GM03348 (cell line): ENCODE measurements at places on chromosomes 7 and 10.

GRCh38 chr7:69515495-69516212 is 82.6 kb upstream of the AUTS2 start:
- DNase-seq: no peak

DNA sequence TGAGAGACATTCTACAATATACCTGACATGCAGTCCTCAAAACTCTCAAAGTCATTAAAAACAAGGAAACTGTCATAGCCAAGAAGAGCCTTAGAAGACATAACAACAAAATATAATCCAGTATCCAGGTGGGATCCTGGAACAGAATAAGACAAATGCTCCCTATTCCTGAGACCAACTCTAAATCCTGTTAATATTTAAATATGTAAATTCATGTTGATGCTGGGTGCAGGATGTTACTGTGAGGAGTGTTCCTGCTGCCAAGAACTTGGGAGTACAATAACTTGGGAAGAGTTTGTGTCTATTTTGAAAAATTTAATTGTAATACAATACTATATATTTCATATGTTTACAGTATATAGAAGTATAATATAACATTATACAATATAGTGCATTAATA is 61.0 kb downstream of the FAS start:
- no peak for DNase-seq

DNA sequence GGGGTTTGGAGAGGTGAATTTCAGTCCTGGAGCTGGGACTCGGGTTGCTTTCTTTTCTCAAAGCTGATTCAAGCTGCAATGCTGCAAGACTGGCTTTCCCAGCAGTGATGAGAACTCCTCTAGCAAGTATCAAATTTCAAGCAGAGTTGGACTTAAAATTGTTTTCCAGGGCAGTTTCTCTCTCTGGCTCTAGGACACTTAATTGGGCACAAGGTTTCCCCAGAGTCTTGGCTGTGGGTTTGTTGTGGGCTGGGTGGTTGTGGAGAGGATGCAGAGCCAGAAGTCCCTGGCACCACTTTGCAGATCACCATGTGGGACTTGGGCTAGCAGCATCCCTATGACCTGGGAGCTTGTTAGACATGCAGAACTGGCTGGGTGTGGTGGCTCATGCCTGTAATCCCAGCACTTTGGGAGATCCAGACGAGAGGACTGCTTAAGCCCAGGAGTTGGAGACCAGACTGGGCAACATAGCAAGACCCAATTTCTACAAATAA is 16.8 kb downstream of the AKR1B15 start:
- peak; percentile 17 for DNase-seq

- no peak for DNase-seq
These were observed 62.7 kb downstream of the NPY start for GRCh38 chr7:24346716-24347115.

GRCh38 chr10:43224321-43224720 is 42.5 kb downstream of the RASGEF1A start:
- no peak for DNase-seq

DNA sequence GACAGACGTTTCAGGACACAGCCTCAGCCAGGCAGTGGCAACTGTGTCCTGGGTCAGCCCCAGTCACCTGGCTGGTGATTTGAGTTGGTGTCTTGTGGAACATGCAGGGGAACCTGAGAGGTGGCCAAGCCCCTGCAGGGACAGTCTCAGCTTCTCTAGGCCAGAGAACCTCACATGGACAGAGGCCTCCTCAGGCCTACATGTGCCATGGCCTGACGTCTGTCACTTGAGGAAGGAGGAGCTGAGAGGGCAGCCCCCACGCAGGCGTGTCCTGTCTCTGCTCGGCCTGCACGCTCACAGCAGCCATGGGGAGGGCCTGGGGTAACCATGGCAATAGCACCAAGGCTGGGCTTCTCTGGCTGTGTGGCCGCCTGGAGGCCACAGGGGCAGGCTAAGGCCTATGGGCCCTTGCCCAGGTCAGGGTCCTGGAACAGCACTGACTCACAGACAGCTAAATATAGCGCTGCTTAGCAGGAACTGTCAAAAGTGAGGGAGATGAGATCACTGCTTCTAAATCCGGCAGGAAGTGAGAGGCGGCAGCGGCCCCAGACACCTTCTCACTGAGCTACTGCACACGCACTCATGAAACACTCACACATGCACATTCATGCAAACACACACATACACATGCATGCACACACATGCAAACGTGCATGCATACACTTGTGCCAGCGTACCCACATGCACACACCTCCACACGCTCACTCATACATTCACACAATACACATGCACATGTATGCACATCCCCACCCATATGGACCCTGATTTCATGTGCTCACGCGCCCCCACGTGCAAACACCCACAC is 57.0 kb downstream of the YKT6 start:
- DNase-seq: peak; percentile 88

- DNase-seq: peak; percentile 36
These were observed 7.5 kb upstream of the LRRN3 start for GRCh38 chr7:111083413-111083812.

- DNase-seq: no peak
These were observed 201.8 kb downstream of the NSUN6 start for GRCh38 chr10:18449611-18450026.

DNA sequence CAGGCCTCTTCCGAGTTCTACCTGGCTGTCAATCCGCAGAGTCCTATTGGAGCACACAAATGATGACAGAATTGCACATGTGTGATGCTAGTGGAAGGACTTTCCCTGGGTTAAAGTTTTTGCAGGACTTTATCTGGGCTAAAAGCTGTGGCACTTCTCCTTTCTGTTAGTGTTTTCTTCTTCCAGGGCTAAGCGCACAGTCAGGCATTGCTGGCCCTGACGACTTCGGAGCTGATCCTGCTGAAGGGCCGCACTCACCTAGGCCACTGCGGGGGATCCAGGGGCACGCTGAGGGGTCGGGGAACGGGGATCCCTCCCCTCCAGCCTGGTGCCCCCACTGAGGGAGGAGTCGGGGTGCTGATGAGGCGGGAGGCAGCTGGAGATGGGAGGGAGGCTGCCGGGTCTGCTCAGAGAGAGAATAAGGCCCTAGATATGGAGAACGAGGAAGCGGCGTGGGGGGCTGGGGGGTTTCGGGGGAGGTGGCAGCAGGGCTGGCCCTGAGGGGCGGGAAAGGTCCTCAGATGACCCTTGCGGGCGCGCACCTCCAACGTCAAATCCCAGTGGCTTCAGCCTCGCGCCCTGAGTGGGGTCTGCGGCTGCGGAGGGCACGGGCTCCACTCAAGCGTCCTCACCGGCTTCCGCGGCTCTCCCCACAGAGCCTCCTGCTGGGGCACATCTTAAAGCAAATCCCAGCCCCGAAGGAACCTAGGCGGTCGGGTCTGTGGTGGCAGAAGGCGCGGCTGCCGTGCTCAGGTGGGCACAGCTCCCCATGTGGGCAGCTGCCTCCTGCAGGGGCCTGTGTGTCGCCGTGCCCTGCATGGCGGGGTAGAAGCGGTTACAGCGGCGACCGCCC is 30.9 kb downstream of the AGR3 start:
- DNase-seq: no peak

DNA sequence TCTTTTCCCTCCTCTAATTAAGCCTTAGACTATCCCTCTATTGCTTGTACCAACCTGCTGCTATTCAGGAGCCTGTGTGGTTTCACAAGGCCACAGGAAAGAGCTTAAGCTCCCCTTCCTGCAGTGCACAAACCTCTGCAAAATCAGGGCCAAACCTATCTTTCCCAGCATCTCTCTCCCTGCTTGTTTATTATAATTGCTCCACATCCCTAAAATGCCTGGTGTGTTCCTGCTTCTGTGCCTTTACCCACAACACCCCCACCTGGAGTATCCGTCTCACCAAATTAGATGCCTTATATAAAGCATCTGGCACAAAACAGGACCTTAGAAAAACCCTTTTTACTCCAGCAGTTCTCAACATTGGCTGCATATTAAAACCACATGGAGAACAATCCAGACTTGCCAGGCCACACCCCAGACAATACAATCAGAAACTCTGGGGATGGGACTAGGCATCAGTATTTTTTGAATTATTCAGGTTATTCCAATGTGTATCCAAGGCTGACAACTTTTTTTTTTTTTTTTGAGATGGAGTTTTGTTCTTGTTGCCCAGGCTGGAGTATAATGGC is 16.7 kb downstream of the SEC31B start:
- DNase-seq: peak; percentile 34

DNA sequence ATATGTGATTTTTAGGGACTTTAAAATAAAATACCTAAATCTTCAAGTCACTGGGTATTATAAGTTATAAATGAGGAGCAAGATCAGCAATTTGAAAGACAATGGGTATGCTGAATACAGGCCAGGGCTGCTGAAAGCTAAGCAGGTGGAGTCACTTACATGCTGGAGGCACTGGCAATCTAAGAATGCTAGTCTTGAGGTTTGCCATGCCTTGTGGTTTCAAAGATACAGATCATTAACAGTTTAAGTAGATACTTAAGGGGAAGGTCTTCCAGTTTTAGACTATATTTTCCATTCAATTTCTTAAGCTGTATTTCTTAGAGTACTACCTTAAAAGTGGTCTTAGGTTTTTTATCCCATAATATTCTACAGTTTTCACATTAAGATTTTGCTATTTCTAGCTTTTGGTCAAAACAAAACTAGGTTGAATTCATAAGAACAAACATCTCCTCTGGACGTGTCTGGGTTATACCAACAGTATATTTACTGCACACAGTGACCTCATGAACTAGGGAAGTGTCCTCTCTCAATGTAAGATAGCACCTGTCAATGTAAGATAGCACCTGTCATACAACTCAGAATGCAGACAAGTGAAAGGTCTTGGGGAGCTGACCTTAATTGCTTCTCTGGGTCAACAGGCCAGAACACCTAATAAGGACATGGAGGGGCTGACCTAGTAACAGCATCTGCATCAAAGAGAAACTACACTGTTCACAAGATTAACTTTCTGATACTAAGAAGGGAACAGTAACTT is 2.0 kb downstream of the SRI start:
- no peak for DNase-seq
